ENCODE measurements at places on chromosomes 7 and 10. TPM values are rescaled to one million over a fixed set of nuclear protein-coding genes. Genes with fewer than 3 reads are reported as not detected.

OR6V1 gene
- total RNA-seq: not detected

GRCh38 chr7:105987046-105987445, 24.0 kb downstream of the CDHR3 start:
- DNase-seq: no peak

NODAL gene
- not detected for total RNA-seq

DNA sequence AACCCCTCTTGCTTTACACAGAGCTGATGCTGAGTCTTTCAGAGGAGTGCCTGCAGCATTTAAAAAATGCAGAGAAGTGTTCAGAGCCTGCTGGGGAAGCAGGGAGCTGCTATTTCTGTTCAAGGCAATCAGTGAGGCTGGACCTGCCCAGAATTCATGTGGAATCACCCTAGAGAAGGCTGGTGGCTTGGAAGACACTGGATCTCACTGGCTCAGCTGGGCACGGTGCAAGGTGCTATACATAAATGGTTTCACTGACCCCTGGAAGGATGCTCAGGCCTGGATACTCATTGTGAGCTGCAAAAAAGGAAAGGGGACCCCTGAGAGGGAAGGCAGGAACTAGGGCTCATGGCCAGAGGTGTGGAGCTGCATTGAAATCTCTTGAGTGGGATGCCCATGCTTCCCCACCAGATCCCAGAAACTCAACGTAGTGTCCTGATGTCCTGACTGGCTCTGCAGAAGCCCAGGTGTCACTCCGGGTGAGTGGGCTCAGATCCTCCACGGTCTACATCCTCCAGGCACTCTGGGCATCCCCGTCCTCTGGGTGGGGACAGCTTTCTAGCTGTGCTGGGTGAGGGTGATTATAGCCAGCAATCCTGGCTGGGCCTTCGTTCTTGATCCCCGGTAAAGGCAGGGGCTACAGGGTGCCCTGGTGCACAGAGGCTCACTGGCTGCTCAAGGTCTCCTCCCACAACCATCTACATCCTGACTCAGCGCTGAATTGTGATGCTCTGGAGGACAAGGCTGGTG, 77.2 kb upstream of the TNS3 start:
- DNase-seq: no peak

SYT15B gene
- total RNA-seq: not detected

DNA sequence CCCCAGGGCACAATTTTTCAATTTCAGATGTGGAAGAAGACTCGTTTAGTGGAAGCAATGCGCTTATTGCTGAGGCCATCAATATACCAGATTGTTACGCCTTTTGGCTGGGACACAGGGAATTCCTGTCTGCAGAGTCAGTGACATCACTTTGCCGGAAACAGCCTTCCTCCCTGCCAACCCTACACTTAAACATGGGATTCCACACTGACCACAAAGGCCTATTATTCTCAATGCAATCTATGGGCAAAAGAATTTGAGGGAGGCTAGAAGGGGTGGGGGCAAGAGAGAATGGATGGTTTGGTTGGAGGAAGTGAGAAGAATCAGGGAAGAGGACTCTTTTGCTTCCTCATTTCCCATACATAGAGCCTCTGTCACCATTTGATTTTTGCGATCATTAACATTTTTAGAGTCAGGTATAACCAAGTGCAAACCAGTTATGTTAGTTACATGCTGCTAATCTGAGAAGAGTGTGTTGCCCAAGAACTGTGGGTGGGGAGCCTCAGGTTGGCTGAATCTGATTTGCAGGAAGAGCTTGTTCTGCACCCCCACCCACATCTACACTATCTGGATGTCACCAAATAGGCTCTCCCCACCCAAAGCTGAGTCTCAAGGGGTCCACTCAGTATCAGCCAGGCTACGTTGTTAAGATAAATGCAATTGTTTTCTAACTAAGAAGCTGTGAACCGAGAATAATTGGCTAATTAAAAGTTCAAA, 58.2 kb downstream of the ENTPD1 start:
- no peak for DNase-seq

PIK3CG gene
- total RNA-seq: not detected

GRCh38 chr7:101818287-101819071, 1.1 kb downstream of the CUX1 start:
- DNase-seq: no peak
